Neural progenitor cell (in vitro differentiated cells): ENCODE measurements at places on chromosomes 3 and 15. TPM values are rescaled to one million over a fixed set of nuclear protein-coding genes. Genes with fewer than 3 reads are reported as not detected.

The VIPR1 gene
- total RNA-seq = 1.4 and 2.9 TPM in 2 replicates

The PLS1 gene
- 15.8 and 22.5 TPM in 2 replicates for total RNA-seq

The CLCN2 gene
- total RNA-seq = 16.5 and 38.2 TPM in 2 replicates

The PYGO1 gene
- 8.6 and 9.3 TPM in 2 replicates for total RNA-seq

The FBXL2 gene
- total RNA-seq = 13.8 and 18.2 TPM in 2 replicates

The P2RY12 gene
- total RNA-seq = not detected in 2 replicates

The ISL2 gene
- total RNA-seq = not detected in 2 replicates

The COL6A5 gene
- total RNA-seq = not detected in 2 replicates

The WDR93 gene
- total RNA-seq = 0.51 and 0.62 TPM in 2 replicates

The TMIE gene
- total RNA-seq = not detected in 2 replicates

The SEMA3F gene
- total RNA-seq = 14.5 and 42.5 TPM in 2 replicates

The GRK7 gene
- total RNA-seq = 0.03 TPM in 1 of 2 replicates, not detected in the other

The HYAL1 gene
- 1.6 and 3.0 TPM in 2 replicates for total RNA-seq

The CYP8B1 gene
- total RNA-seq = not detected in 2 replicates

The UBAP1L gene
- 0.39 and 1.1 TPM in 2 replicates for total RNA-seq

The STRIT1 gene
- total RNA-seq = not detected in 2 replicates

The ERICH6 gene
- 0.28 TPM in 1 of 2 replicates, not detected in the other for total RNA-seq

The CCR9 gene
- total RNA-seq = not detected in 2 replicates

The ZNF660 gene
- 14.7 and 26.7 TPM in 2 replicates for total RNA-seq

The GOLGA8J gene
- total RNA-seq = not detected in 2 replicates

The ITIH3 gene
- total RNA-seq = not detected in 2 replicates

The CRELD1 gene
- total RNA-seq = 14.1 and 28.7 TPM in 2 replicates

The MAP4 gene
- 54.6 and 66.6 TPM in 2 replicates for total RNA-seq

The SLC9C1 gene
- total RNA-seq = 0.31 and 1.3 TPM in 2 replicates

The MED12L gene
- total RNA-seq = 14.2 and 16.5 TPM in 2 replicates

The TMC3 gene
- total RNA-seq = 0.09 and 0.13 TPM in 2 replicates

The C2CD4A gene
- not detected in 2 replicates for total RNA-seq

The TGM4 gene
- 0.04 and 0.12 TPM in 2 replicates for total RNA-seq

The SLC12A8 gene
- total RNA-seq = 2.2 and 4.6 TPM in 2 replicates

The FSIP1 gene
- total RNA-seq = 2.1 and 2.5 TPM in 2 replicates

The THAP10 gene
- total RNA-seq = 8.0 and 8.6 TPM in 2 replicates

The FAM227B gene
- total RNA-seq = 13.0 and 25.1 TPM in 2 replicates

The CELF6 gene
- 0.19 and 0.95 TPM in 2 replicates for total RNA-seq

The TRPM7 gene
- total RNA-seq = 37.9 and 62.3 TPM in 2 replicates

The HHLA2 gene
- total RNA-seq = not detected in 2 replicates

The MAN2A2 gene
- 7.0 and 15.3 TPM in 2 replicates for total RNA-seq

The NEK4 gene
- 41.8 and 42.0 TPM in 2 replicates for total RNA-seq

The CDHR4 gene
- total RNA-seq = 0.12 TPM in 1 of 2 replicates, not detected in the other

The OXSM gene
- 1.6 and 2.1 TPM in 2 replicates for total RNA-seq

The CYP1A1 gene
- total RNA-seq = 0.15 TPM in 1 of 2 replicates, not detected in the other

The TRAK1 gene
- 32.2 and 41.3 TPM in 2 replicates for total RNA-seq

The NTRK3 gene
- 2.0 and 2.4 TPM in 2 replicates for total RNA-seq

The IL20RB gene
- total RNA-seq = 2.0 and 2.5 TPM in 2 replicates
